GM12865 (cell line): ENCODE measurements at places on chromosomes 1 and 21.

GRCh38 chr1:16046842-16047241 lies 3.3 kb downstream of the CLCNKB start:
- no peak for DNase-seq

DNA sequence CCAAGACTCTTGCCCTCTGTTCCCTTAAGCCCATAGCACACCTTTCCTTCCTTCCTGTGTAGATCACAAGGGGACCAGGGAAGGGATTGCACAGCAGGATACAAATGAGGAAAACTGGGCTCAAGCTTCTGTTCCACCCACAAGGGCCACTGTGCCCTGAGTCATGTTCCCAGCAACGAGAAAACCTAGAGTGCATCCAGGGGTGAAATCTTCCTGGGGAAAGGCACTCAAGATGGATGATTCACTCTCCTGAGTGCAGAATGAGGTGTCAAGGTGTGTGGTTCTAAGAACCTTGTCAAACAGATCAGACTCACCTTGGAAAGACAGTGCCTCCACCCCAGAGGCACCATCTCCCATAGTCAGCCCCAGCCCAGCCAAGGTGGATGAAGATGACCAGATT lies 40.7 kb upstream of the EYA3 start:
- no peak for DNase-seq

DNA sequence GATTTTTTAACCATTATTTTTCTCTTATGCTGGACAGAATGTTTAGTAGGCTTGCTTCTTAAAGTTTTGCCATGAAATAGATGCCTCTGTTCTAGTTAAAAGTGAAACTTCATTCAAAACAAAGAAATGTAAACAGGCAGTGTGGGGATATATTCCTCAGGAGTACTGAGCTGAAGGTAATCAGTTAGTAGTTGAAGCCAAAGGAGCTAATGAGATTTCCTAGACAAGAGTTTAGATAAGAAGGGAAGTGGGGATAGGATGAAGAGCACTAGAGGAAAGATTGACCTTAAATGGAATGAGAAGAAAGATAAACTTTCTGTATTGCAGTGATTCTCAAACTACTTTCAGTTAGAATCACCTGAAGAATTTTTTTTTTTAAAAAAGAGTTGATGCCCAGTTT lies 23.9 kb downstream of the PRRC2C start:
- no peak for DNase-seq

DNA sequence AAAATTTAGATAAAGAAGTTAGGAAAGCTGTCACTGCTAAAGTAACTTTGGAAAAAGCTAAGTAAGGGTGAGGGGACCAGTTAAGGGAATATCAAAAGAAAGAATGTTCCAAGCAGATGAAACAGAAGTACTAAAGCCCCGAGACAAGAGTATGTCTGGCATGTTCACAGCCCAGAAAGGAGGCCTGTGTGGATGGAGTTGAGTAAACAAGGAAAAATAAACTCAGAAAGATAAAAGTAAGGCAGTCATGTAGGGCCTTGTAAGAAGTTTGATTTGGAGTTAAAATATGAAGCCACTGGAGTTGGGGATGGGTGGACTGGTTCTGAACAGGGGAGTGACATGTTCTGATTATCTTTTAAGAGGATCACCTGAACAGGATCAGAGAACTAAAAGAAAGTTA lies 177.9 kb downstream of the CDC42BPA start:
- no peak for DNase-seq

DNA sequence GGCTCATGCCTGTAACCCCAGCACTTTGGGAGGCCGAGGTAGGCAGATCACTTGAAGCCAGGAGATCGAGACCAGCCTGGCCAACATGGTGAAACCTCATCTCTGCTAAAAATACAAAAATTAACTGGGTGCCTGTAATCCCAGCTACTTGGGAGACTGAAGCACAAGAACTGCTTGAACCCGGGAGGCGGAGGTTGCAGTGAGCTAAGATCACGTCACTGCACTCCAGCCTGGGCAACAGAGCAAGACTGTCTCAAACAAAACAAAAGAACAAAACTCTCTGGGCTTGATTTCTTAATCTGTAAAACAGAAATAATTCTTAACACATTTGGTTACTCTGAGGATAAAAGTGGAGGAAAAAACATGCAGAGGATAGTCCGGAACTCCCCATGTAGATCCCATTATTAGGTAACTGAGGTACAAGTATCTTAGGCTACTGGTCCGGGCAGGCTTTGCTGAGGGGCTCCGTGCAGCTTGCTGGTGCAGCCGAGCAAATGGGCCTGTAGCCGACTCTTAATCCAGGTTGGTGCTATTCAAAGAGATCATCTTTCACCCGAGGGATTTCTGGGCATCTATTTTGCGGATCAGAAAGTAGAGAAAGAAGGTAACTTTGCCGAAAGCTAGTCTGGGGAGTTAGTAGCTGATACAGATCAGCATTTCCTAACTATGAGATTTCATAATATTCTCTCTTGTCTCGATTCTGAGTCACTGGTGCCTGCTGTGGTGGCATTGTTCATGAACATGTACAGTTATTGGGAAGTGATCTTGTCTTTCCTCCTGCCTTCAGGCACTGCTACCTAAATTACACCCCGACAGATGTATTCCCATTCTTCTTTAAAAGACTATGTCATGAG lies 56.8 kb downstream of the NFIA start:
- no peak for DNase-seq
